ENCODE measurements at places on chromosomes 11 and 22. TPM values are rescaled to one million over a fixed set of nuclear protein-coding genes. Genes with fewer than 3 reads are reported as not detected.

DNA sequence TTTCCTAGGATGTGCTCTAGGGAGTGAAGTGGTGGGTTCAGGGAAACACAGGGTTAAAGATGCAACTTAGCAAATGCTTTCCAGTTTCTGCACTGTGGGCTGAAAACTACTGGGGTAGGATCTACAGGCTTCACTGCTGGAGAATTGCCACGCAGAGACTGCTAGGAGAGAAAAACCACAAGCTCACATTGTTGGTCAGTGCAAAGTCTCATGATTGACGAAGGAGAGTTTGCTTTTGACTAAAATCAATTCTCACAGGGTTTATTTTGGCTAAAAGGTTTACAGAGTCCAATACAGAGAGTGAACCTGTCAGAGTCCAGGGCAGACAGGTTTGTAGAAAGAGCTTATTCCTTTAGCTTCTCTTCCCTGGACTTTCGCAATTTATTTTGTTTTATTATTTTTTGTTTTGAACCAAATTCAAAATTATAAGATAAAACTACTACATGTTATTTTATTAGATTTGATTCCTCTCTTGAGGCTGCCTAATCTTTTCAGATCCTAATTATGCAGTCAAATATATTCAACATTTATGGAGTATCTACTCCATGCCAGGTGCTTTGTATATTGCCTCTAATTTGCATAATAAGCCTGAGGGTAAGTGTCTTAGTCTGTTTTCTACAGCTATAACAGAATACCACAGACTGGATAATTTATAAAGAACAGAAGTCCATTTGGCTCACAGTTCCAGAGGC lies 64.7 kb downstream of the MTNR1B start:
- no peaks in the 10 kb centered on the region for H3K4me1 ChIP-seq
- no peak for DNase-seq
- H3K27ac ChIP-seq, result no peak overlapping the region
- peaks cover 1% of the 10 kb centered on the region for H3K27me3 ChIP-seq

The TLCD5 gene
- total RNA-seq, result 36.9 TPM

DNA sequence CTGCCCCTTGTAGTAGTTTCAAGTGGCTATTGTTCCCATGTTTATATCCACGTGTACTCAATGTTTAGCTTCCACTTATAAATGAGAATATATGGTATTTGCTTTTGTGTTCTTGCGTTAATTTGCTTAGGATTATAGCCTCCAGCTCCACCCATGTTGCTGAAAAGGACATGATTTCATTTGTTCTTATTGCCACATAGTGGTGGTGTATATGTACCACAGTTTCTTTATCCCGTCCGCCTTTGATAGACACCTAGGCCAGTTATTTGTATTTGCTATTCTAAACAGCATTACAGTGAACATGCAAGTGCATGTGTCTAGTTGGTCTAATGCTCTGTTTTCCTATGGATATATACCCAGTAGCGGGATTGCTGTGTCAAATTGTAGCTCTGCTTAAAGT lies 6.8 kb downstream of the OR51B2 start:
- H3K4me1 ChIP-seq, result no peaks in the 10 kb centered on the region
- H3K27me3 ChIP-seq, result no peaks in the 10 kb centered on the region
- no peak overlapping the region for H3K27ac ChIP-seq
- no peaks in the 10 kb centered on the region for H3K36me3 ChIP-seq

The GP1BB gene
- total RNA-seq, result 5.9 TPM

GRCh38 chr11:130744794-130745193 lies 171.5 kb downstream of the SNX19 start:
- no peaks in the 10 kb centered on the region for H3K27me3 ChIP-seq
- no peaks in the 10 kb centered on the region for H3K36me3 ChIP-seq
- no peak overlapping the region for H3K27ac ChIP-seq
- H3K4me3 ChIP-seq, result no peak overlapping the region

DNA sequence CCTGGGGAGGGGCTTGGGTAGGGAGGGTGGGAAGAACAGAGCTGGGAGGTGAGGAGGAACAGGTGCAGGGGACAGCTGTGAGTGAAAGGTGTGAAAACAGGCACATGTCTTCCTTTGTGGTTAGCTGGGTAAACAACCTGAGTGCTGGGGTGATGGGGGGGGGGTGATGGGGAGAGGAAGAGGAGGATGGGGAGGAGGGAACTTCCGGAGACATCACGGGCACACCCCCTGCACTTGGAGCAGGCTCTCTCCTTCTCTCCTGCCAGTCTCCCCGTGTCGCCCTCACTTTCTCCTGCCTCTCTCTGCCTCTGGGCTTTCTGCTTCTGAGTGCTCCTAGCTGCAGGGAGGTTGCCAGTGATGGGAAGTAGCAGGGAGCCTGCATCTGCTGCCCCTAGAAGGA lies 8.8 kb downstream of the CXCR5 start:
- no peak overlapping the region for H3K27ac ChIP-seq
- no peak overlapping the region for H3K4me3 ChIP-seq
- H3K4me1 ChIP-seq, result peaks cover 44% of the 10 kb centered on the region
- no peaks in the 10 kb centered on the region for H3K36me3 ChIP-seq

GRCh38 chr11:96141626-96142025 lies 201.4 kb downstream of the MAML2 start:
- H3K27me3 ChIP-seq, result no peaks in the 10 kb centered on the region
- H3K4me3 ChIP-seq, result no peak overlapping the region
- DNase-seq, result no peak
- H3K4me1 ChIP-seq, result no peaks in the 10 kb centered on the region
- H3K36me3 ChIP-seq, result no peaks in the 10 kb centered on the region

DNA sequence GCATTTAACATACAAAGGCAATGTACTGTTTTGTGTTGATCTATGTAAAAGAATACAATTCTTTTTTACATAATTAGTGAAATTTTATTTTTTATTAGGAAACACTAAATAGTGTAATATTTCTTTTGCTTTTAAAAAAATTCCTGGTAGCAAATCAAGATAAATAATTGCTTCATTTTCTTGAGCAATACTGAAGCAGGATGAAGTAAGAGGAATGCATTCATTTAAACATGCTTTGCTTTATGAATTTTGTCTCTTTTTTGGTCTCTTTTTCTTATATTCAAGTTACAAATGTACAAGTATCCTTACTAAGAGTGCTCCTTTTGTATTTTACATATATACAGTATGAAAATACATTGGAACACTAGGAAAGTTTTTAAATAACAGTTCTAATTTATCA lies 144.4 kb upstream of the TEAD1 start:
- no peak overlapping the region for H3K4me3 ChIP-seq
- H3K4me1 ChIP-seq, result peaks cover 12% of the 10 kb centered on the region
- H3K27ac ChIP-seq, result no peak overlapping the region
- H3K27me3 ChIP-seq, result no peaks in the 10 kb centered on the region
- no peak for DNase-seq
- no peaks in the 10 kb centered on the region for H3K36me3 ChIP-seq
